CMK (cell line): ENCODE measurements at places on chromosomes 1 and 21.

GRCh38 chr1:219152751-219153150 lies 20.9 kb upstream of the LYPLAL1 start:
- DNase-seq, result no peak

DNA sequence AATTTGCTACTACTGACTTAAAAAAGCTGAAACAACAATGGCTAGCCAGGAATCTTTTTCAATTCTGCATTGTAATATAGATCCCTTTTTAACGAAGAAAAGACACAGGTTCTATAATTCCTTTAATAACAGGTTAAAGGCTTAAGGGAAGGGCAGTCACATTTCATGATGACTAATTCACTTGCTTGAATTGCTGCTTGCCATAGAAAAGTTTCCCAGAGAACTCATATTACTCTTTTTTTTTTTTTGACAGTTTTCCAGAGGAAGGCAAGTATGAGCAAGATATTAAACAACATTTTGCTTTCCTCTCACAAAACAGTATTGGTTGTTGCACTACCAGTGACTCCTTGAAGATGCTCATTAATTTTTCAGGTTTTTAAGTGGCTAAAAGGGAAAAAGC lies 60.9 kb downstream of the IL23R start:
- no peak for DNase-seq

DNA sequence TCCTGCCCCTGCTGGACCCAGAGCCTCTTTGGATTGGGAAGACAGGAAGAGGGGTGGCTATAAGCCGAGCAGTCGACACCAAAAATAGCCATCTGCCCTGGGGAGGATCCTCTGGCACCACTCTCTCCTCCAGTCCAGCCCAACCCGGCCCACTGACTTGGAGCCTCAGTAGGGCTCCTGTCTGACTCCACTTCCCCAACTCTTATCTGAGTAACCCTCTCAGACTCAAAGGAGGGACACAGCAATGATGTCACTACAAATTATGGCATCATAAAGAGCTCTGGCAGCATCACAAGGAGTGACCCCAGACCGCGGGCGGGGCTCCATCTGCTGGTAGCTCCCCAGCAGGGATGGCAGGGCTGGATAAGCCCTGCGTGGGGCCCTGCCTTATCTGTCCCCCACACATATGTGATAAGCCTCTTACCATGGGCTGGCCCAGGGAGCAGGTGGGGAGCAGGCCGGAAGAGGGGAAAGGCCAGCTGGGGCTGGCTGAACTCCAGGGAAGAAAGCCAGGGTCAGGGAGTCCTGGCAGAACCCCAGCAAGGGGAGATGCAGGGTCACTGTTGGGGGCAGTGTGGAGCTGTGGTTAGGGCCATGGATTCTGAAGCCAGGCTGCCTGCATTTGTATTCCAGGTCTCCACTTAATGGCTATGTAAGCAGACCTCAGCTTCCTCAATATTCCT lies 4.6 kb upstream of the SLC6A9 start:
- peak; percentile 99 for DNase-seq

- no peak for DNase-seq
Measured at GRCh38 chr1:70314706-70315304, 39.7 kb downstream of the ANKRD13C start.

DNA sequence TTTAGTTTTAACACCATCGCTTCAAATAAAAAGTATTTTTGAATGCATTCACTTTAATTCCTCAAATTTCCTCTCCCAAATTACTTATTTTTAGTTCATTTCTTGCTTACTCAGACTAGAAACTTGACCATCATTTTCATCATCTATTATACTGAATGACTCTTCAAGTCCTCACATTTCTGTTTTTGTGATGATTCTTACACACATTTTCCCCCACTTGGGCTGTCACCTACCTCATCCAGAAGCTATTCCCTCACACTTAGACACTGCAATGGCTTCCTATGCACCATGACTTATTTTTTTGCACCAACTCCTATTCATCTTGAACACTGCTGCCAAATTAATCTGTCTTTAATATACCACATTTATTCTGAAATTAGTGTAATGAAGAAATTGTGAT lies 239.6 kb upstream of the DUSP10 start:
- DNase-seq, result no peak

GRCh38 chr1:92298213-92298572 lies 594 bp downstream of the GLMN start:
- no peak for DNase-seq

- no peak for DNase-seq
Measured at GRCh38 chr1:215376544-215377264, 190.4 kb upstream of the KCTD3 start.

GRCh38 chr1:155086128-155086741 lies 7.6 kb downstream of the EFNA3 start:
- DNase-seq, result no peak

DNA sequence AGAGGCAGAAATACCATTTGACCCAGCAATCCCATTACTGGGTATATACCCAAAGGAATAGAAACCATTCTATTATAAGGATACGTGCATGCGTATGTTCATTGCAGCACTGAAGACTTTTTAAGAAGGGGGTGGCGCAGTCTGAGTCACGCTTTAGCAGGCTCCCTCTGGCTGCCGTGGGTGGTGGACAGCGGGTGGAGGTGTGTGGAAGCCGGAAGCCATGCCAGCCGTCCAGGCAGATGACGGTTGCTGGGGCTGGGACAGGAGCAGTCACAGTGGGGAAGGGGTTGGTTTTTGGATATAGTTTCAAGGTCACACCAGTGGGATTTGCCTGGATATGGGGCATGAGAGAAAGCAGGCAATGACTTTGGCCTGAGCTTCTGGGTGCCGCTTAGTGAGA lies 270.5 kb downstream of the GRIK3 start:
- DNase-seq, result no peak

DNA sequence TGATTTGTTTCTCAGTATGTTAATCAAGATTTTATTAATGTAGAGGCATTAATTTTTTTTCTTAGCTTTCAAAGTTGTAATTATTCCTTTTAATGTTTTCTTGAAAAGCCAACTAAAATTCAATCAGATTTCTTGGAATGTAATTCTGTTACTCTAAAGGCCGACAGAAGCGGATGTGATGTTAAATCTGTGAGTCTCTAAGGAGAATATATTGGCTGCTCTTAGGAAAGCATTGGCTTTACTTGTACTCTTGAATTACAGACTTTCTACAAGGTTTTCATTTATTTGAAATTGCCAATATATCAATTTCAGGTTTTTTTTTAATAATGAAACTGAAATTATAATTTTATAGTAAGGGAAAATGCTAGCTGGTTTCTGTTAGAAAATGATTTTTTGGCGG lies 29.2 kb downstream of the RRP15 start:
- no peak for DNase-seq

GRCh38 chr1:29746076-29746665 lies 509.8 kb downstream of the PTPRU start:
- no peak for DNase-seq

DNA sequence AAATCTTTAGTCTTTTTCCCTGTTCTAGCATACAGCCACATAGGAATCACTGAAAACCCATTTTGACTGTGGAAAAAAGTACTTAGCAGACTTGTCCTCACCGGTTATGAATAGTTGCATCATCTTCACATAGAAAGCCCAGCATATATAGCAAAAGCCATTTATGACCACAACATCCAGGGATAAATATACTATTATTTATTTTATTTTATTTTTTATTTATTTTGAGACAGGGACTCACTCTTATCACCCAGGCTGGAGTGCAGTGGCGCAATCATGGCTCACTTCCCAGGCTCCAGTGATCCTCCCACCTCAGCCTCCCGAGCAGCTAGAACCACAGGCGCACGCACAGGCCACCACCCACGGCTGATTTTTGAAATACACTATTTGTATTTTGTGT lies 175.3 kb downstream of the GALNT2 start:
- no peak for DNase-seq

DNA sequence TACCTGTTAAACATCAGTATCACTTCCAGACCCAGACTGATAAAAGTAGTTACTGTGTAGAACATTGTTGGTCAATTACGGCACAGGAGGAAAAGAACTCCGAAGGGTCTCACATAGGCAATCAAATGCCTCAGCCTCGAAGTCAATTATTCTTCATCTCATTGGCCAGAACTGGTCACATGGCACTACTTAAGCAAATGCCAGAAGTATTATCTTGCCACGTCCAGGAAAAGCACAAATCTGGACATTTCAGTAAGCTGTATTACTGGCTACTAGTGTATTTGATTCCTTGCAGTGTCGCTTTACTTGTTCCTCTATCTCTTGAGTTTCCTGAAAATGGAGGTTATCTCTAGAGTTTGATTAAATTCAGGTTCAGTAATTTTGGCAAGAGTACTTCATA lies 24.4 kb downstream of the DIO1 start:
- no peak for DNase-seq

DNA sequence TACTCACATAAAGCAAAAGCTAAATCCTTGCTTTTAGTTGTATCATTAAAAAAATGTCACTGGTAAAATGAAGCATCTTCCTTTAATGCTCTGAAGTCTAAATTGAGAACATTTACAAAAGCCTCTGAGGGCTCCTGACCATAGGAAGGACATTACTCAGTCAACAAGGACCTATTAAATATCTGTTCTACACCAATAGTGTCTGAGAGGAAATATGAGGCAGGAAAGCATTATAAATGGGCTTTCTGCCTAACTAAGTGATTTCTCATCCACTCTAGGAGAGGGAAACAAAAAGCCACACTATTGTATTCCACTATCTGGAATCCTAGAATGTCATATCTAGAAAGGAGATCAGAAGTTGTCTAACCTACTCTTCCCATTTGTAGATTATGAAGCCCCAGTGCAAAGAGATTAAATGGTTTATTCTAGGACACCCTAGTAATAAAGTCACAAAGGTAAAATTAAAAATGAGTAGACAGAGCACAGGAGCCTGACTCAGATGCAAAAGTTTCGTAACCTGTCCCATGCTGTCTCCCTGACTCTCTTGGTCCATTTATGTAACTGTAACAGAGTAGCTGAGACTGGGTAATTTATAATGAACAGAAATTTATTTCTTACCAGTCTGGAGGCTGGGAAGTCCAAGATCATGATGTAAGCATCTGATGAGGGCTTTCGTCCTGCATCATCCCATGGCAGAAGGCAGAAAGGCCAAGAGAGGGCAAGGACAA lies 17.6 kb downstream of the RGS1 start:
- DNase-seq, result no peak
